Right renal pelvis (tissue), 4 donors: ENCODE measurements at places on chromosomes 2 and 18. TPM values are rescaled to one million over a fixed set of nuclear protein-coding genes. Genes with fewer than 3 reads are reported as not detected.
A peak's percentile ranks its signal among the peaks of the same experiment; 100 is the strongest.

GRCh38 chr2:51813247-51813646, 781.3 kb upstream of the NRXN1 start:
- DNase-seq = no peak

ICOS gene
- polyA plus RNA-seq = 0.04 TPM

- DNase-seq = no peak
Observed at GRCh38 chr18:37242826-37243560, 322.6 kb downstream of the CELF4 start.

DNA sequence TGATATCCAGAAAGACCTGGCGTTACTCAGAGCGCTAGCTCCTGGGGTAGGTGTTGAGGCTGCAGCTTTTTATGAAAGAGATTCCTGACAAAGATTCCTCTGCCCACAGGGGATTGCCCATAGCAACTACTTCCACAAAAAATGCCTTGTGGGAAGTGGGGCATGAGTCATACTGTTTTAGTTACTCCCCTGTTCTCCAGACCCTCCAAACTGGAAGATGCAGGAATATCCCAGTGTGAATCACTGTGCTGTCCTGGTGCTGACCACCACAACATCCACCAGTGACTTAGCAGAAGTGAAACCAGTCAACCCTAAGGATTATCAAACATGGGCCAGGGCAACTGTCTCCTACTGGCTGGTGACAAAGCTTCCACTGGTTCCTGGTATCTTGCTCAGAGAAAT, 61.8 kb downstream of the CDH2 start:
- DNase-seq = no peak

- DNase-seq = no peak
Observed at GRCh38 chr2:62485761-62486438, 20.1 kb downstream of the TMEM17 start.

MYOM1 gene
- polyA plus RNA-seq = 6.9 TPM

DNA sequence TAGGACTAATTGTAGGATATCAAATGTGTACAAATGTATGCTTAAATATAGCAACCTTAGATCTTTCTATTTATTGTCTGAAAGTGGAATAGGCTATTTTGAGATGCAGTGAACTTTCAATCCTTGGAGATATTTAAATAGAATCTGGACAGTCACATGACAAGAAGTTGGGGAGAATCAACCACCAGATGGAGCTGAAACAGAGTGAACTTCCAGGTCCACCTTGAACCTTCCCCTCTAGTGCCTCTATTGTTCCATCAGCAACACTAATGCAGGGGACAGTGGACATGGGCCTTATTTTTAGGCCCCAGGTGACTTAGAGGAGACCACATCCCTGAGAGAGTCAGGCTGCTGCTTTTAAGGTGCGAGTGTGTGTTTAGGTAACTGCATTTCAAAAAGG, 37.0 kb upstream of the CRIM1 start:
- DNase-seq = no peak

TCF4 gene
- 78.2 TPM for polyA plus RNA-seq

GRCh38 chr2:159168707-159169106, 117.8 kb downstream of the WDSUB1 start:
- no peak for DNase-seq

- DNase-seq = no peak
Observed at GRCh38 chr2:133888621-133889219, 320.5 kb upstream of the NCKAP5 start.

GRCh38 chr2:100887713-100888495, 68.0 kb downstream of the NPAS2 start:
- DNase-seq = no peak

CROCC2 gene
- polyA plus RNA-seq = 0.13 TPM

SMAD4 gene
- 189 TPM for polyA plus RNA-seq

- DNase-seq = no peak
Observed at GRCh38 chr18:79339094-79339908, 56.4 kb upstream of the NFATC1 start.

DNA sequence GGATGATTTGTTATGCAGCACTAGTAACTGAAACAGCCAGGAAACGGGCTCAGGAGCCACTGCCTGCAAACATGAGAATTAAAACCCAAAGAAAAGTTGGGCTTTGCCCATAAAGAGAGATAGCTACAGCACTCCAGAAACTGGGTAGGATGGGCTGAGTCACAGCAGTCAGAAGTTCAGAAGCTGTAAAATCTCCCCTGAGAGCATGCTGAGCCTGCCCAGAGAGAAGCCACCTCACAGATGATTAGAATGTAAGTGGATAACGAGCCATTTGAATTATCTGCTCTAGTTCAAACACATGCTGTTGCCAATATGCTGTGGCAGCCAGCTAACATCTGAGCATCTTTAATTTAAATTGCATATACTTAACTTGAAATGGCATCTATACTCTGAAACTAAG, 388.1 kb upstream of the ACVR2A start:
- DNase-seq = no peak

SERPINB11 gene
- polyA plus RNA-seq = not detected

DNA sequence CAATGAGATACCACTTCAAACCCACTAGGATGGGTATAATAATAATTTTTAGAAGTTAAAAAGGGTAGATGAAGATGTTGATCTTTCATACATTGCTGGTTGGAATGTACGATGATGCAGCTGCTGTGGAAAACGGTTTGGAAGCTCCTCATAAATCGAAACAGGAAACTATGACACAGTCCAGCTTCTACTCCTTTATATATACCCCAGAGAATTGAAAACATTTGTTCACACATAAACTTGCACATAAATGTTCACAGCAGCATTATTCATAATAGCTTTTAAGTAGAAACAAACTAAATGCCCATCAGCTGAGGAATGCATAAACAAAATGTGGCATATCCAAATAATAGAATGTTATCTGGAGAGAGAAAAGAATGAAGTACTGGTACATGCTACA, 95.0 kb downstream of the STRADB start:
- DNase-seq = no peak

LRP1B gene
- polyA plus RNA-seq = 0.97 TPM

DNA sequence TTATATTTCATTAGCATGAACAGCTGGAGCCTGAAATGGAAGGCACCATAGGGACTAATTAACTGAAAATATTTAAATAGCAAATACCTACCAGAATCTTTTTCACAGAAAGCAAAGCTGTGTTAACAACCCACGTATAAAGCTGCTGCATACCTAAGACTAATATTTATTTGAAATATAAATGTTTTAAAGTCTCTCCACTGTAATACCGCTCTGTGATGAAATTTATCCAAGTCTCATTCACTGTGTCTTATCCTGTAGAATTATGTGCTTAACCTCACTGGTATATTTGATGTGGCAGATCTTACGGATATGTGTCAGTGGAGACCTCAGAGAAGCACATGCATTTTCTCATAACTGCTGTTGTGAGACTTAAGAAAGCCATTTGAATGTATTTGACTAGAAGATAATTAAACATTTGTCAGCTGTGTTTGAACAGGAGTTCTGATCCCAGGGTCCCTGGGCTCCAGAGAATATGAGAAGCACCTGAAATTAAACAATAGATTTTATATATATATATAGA, 373.3 kb downstream of the ZNF804A start:
- DNase-seq = no peak

- DNase-seq = no peak
Observed at GRCh38 chr18:9712611-9713010, 4.5 kb downstream of the RAB31 start.

CNTNAP5 gene
- polyA plus RNA-seq = 0.19 TPM

GRCh38 chr2:128901572-128902391, 583.1 kb upstream of the HS6ST1 start:
- peak; percentile 2 for DNase-seq

GRCh38 chr2:235897992-235898391, 270.2 kb downstream of the GBX2 start:
- DNase-seq = no peak

- DNase-seq = no peak
Observed at GRCh38 chr18:62959481-62959880, 244.1 kb downstream of the PHLPP1 start.

KCNJ3 gene
- 8.2 TPM for polyA plus RNA-seq

DNA sequence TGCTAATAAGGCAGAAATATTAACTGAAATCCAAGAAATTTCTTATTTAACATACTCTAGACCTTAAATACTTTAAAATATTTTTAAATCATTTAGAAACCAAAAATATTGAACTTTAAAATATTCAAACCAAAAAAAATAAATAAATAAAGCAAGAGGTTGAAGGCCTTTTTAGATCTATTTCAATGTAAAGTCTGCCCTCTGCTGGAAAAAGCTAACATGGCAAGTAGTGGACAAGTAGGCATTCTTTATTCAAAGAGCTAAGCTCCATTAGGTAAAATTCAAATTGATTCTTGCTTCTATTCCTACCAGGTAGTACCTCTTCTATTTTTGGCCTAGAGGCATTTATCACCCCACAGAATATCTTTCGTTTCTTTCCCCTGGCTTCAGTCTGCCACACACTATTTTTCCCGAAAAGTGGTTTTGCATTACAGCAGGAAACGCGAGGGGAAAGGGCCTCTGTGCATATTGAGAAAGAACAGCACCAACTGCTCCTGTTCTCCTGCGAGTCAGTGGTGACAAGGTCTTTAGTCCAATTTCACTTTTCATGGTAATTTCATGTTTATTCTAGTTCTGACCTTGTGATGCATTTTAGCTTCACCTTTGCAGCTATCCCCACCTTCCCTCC, 20.4 kb downstream of the IFIH1 start:
- peak; percentile 67 for DNase-seq

- DNase-seq = no peak
Observed at GRCh38 chr2:102302458-102302857, 8.9 kb upstream of the IL1RL1 start.

DNA sequence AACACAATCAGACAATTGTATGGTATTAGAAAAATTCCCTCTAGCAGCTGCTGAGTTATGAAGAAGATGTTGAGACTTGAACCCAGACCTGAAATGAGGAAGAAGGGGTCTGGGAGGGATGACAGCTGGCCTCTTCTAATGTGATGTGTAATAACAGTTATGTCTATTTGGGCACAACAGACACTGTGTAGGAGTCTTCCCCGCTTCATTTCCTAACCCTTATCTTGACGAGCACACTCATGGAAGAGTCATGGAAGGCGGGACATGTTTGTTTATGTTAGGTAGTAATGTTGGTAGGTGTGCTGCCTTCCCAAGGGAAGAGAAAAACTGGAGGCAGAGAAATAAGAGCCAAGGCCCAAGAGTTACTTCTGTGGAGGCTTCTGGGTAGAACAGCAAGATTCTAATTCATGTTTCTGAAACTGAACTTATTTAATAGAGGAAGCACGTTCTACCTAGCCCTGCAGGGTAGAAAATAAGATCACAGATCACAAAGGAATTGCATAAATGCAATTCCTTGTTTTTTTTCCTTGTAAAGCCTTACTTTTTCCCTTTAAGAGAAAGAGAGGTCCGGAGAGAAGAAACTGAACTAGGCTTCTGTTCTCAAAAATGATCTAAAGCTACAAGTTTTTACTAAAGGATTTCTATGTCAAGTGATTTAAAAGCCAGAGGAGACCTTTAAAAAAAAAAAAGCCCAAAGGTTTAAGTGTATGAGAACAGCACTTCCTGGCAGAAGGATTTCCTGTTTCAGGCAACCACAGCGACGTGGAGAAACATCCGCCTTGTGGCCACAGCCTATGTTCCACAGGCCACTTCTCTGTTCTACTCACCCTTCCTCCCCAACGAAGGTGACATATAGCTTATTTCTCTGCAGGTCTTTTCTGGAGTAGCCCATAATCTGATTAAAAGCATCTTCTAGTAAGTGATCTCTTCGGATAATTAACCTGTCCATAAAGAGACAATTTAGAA, 68.5 kb upstream of the STK17B start:
- DNase-seq = no peak

SLC14A1 gene
- 2.5 TPM for polyA plus RNA-seq

DNA sequence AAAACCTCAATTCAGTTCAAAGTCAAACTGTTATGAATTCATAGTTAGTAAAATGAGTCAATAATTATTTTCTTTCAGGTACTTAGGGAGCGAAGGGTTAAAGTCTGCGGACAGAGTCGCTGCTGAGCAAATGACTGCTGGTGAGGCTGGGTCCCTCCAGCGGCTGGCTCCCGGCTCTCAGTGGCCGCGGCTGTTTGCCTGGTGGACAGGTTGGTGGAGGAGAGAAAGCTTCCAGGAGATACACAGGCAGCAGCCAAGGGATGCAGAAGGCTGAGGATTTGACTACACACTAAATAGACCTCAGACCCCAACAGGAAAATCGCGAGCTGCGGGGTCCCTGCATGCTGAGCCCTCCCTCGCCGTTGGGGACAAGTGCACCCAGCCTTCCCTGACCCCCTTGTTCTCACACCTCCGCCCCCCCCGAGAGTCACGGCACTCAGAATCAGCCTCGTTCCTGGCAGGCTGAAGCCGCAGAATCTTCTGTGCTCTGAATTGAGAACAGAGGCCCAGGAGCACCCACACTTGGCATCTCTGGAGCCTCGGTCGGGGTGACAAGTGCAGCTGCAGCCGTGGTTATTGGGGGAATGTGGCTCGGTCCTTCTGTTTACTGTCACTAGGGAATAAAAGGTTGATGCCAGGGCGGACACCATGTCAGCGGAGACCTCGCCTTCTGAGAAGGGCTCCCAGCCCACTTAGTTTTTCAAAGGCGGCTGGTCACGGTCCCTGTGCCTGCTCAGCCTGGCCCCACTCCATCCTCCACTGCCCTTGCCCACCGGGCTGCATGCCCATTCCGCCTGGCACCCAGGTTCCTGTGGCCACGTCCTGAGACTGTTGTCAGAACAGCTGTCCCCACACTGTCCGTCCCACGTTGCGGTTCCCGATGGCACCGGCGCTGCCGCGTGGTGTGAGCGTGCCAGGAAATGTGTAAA, 74.0 kb downstream of the SLC66A2 start:
- DNase-seq = no peak

GRCh38 chr18:2171840-2172625, 399.3 kb downstream of the METTL4 start:
- no peak for DNase-seq

GRCh38 chr2:65129286-65129825, 550 bp downstream of the RAB1A start:
- no peak for DNase-seq

GRCh38 chr2:69709290-69709689, 32.6 kb upstream of the ANXA4 start:
- DNase-seq = no peak

DNA sequence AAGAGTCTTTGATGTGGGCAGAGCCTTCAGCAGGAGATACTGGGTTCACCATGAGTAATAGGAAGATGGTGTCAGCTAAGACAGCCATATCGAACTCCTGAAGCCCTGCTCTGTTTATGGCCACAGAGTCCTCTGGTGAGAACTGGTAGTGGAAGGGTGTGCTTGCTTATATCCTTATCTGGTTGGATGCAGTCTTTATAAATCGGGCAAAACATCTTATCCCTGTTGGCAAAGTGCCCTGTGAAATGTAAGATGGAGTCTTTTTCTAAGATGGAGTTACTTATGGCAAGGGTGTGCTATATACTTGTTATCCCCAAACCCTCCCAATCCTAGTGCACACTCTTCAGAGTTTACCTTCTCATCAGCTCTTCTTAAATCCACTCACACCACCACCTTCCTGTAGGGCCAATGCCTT, 190.8 kb upstream of the PARD3B start:
- no peak for DNase-seq

GRCh38 chr2:66794551-66794950, 359.6 kb downstream of the MEIS1 start:
- no peak for DNase-seq

ASIC4 gene
- 0.14 TPM for polyA plus RNA-seq

GRCh38 chr2:119721904-119722303, 37.8 kb upstream of the PTPN4 start:
- no peak for DNase-seq

SLC4A3 gene
- polyA plus RNA-seq = 10.6 TPM

- DNase-seq = no peak
Observed at GRCh38 chr18:63762518-63762917, 12.7 kb upstream of the SERPINB7 start.

GRCh38 chr18:48795696-48796095, 155.1 kb downstream of the SMAD7 start:
- DNase-seq = no peak
